Osteoblast (primary cell): ENCODE measurements at places on chromosomes 5 and 9. TPM values are rescaled to one million over a fixed set of nuclear protein-coding genes. Genes with fewer than 3 reads are reported as not detected.

The IFNE gene
- 2.9 and 3.6 TPM in 2 replicates for total RNA-seq

The PSMD5 gene
- total RNA-seq, result 32.6 and 34.2 TPM in 2 replicates

The RNF224 gene
- total RNA-seq, result under 0.01 TPM in 1 of 2 replicates, not detected in the other

The ZFAND5 gene
- 153 and 164 TPM in 2 replicates for total RNA-seq
